ENCODE measurements at places on chromosomes 13 and 19.

- DNase-seq, result no peak
These were observed 269.1 kb downstream of the NDFIP2 start for GRCh38 chr13:79749984-79750551.

DNA sequence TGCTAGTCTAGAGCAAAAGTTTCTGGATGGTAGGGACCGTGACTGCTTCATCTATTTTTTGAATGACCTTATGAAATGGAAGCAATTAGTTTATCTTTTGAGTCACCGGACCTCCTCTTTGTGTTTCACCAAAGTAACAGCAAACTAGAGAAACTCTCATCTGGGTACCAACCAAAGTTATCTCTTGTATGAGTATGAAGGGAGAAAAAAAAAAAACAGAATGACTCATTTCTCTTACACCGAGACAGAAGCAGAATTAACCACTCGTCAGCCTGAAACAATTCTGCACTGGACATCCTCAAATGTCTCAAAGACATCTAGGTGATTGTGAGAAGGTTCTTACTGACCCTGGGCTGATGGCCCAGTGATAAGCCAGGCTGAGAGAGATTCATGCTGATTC lies 18.3 kb downstream of the ZNF100 start:
- DNase-seq, result no peak

- no peak for DNase-seq
These were observed 121.9 kb upstream of the TMTC4 start for GRCh38 chr13:100796463-100796862.

DNA sequence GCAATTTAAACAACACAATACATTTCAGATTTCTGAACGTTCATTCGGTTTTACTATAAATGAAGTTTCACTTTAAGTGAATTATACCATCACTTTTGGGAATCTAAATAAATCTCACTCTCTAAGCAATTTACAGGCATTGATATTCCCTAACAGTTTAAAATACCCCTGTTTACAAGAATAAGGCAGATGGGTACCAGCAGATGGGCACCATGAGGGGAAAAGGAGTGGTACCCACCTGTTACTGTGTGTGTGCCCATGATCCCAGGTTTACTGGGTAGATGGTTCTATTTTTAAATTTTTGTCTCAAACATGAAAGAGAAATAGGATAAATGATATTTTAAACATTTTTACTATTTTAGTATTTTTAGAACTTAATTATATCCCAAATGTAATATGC lies 212.9 kb downstream of the PCDH9 start:
- no peak for DNase-seq

GRCh38 chr13:44302940-44303575 lies 70.6 kb upstream of the SERP2 start:
- DNase-seq, result no peak

DNA sequence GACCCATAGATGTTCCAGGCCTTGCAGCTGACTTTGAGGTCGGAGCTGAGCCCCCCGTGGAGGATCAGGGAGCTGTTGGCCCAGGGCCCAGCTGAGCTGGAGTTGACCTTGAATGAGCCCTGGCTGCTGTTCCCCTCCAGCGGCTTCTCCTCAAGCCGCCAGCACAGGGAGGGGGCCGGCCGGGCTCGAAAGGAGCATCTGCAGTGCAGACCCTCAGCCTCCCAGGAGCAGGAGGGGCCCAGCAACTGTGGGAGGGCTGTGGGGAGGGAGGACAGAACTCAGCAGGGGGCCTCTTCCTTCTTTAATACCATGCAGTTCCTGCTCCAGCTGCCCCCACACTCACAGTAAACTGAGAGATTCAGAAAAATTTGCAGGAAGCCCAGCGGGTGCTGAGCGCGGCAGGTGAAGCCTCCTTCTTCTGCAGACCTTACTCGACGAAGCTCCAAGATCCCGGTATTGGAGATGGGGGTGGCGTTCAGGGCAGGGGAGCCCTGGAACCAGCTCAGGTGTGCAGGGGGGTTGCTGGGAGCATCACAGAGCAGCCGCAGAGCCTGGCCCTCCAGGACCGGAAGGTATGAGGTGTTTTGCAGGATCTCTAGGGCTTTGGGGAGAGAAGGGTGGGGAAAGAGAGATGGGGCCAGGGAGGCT lies 2.6 kb downstream of the SIGLEC5 start:
- no peak for DNase-seq

DNA sequence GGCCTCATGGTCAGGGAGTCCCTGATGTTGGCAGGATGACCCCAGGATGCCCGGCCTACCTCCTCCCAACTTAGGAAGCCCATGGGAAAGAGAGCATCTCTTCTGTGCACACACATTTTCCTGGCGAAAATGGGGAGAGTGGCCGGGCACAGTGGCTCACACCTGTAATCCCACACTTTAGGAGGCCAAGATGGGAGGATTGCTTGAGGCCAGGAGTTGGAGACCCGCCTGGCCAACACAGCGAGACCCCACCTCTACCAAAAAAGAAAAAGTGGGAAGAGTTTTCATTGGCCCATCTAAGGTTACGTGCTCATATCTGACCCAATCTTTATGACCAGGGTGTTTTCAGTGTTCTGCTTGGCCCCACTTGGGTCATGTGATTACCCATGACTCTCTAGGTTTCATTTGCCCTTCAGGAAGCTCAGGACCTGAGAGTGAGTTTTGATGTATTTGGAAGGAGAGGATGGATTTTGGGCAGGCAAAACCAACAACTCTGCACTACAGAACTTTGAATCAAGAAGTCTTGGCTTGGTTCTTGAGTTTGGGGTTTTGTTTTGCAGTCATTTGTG lies 33.6 kb upstream of the SHKBP1 start:
- DNase-seq, result no peak

GRCh38 chr13:100724568-100724967 lies 50.0 kb upstream of the TMTC4 start:
- no peak for DNase-seq

GRCh38 chr19:37963190-37963936 lies 56.4 kb downstream of the SIPA1L3 start:
- DNase-seq, result no peak

DNA sequence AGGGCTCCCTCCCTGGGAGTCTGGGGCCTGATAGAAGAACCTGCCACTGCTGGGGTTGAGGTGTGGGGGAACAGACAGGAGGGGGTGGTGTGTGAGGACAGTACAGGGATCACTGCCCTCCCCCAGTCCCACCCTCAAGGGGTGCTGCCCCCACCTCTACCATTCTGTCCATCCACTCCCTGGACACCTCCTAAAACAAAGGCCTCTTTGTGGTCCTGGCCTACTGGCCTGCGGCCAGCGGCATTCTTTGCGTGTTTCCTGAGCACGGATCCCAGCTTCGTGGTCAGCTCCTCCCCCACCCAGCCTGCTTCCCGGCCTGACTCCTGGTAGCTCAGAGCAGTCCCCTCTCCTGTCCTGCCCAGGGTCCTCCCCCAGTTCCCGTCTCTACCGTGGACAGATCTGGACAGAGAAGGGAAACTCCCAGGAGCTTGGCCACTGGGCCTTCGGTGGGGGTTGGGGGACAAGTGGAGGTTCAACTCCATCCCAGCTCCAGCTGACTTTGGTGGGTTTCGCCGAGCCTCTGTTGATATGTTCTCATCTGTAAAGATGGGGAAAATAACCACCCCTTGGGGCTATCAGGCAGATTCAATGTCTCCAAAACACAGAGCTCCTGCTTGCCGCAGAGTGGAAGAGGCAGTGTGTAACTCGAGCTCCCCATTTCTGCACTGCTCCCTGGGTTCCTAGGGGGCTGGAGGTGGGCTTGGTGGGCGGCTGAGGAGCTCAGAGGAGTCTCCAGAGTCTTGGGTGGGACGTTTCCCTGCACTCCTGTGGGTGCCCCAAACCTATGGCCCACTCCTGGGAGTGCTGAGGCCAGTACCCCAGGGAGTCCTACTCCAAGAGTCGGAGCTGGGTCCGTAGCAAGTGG lies 48.7 kb downstream of the LYL1 start:
- DNase-seq, result no peak

DNA sequence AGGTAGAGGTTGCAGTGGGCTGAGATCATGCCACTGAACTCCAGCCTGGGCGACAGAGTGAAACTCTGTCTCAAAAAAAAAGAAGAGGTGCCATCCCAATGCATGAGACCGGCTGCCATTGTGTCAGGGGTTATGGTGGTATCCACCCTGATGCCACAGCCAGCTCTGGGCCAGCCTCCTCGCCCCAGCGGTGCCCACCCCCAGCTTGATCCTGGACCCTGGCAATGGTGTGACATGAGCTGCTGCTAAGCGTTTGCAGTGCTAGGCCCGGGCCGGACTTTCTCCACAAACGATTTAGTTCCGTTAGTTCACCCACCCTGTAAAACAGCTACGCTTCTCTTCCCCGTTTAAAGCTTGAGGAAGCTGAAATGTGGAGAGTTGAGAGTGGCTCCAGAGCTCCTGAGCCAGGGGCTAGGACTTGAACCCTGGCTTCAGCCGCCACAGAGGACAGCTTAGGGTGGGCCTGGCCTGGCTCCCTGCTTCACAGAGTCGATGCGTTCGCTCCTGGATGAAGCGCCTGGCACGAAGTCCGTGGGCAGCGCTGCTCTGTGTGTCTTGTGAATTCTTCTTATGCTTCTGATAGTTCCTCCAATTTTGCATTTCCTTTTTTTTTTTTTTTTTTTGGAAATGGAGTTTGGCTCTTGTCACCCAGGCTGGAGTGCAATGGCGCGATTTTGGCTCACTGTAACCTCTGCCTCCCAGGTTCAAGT lies 25.5 kb downstream of the NKPD1 start:
- DNase-seq, result no peak

DNA sequence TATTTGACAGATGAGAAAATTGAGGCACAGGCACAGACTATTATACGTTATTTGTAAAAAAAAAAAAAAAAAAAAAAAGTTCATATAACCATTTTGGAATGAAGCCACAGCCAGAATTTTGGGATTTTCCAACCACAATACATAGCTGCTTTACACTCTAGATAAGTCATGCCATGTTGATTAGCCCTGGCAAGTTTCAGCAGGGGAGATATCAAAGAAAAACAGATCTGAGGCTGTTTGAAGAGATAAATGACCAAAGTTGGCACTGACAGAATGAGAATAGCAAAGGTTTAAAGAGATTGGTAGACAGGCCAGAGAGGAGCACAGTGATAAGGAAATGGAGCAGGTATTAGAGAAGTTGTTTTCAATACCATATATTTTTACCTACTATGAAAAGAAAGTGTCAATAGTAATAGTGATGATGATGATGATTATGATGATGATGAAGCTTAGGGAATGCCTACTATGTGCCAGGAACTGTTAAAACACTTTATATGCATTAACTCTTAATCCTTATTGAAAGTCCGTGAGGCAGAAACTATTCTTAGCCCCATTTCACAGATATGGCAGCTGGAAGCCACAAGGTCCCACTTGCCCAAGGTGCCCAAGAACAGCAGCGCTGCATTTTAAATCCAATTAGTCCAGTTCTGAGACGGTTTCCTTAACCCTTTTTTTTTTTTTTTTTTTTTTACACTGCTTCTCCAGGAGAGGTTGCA lies 105.5 kb downstream of the MBNL2 start:
- DNase-seq, result no peak

DNA sequence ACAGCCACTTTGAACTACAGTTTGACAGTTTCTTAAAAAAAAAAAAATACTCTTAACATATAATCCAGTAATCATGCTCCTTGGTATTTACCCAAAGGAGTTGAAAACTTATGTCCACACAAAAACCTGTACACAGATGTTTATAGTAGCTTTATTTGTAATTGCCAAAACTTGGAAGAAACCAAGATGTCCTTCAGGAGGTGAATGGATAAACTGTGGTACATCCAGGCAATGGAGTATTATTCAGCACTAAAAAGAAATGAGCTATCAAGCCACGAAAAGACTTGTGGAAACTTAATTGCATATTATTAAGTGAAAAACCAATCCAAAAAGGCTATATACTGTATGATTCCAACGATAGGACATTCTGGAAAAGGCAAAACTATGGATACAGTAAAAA lies 44.9 kb downstream of the RCBTB2 start:
- no peak for DNase-seq

DNA sequence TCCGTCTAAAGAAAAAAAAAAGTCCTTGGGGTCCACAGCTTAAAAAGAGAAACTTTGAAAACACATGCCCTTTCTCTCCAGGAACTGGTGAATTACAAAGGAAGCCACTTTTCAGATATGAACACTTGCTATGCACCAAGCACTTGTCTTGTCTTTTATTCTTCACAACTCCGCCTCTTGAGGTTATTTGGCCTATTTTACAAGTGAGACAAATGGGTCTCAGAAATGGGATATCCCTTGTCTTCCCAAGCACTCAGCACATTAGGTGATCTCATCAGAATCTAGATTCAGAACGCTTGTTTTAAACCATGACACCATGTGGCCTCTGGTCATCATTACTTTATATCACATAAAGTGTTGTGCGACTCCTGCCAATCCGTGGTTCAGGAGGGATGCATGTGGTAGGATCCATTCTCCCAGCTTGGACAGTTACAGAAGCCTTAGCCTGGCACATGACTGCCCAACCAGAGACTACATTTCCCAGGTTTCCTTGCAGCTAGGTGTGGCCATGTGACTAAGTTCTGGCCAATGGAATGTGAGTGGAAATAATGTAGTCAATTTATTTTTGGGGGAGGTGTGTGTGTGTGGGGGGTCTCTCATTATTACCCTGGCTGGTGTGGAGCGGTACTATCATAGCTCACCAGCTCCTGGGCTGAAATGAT lies 13.9 kb downstream of the TSKS start:
- DNase-seq, result no peak

GRCh38 chr13:110680852-110681251 lies 25.1 kb downstream of the CARS2 start:
- no peak for DNase-seq

GRCh38 chr13:94646904-94647303 lies 45.2 kb downstream of the GPR180 start:
- no peak for DNase-seq

- DNase-seq, result no peak
These were observed 5.0 kb downstream of the RNF113B start for GRCh38 chr13:98171900-98172589.

DNA sequence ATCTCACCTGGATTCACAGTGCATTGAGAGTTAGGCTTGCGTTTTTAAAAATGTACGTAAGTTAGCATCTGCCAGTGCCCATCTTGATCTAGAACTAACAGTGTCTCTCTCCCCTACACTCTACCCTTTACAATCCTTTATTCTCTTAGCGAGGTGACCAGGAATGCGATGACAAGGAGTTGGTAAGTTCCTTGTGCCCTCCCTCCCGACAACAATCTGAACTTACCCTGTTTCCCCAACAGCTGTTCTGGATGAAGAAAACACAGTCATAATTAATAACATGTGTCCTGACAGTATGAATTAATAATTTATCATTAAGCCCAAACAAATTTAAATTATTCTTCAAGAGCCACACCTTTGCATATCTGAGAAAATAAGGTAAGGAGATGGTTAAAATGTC lies 6.3 kb downstream of the TSHZ3 start:
- DNase-seq, result no peak

DNA sequence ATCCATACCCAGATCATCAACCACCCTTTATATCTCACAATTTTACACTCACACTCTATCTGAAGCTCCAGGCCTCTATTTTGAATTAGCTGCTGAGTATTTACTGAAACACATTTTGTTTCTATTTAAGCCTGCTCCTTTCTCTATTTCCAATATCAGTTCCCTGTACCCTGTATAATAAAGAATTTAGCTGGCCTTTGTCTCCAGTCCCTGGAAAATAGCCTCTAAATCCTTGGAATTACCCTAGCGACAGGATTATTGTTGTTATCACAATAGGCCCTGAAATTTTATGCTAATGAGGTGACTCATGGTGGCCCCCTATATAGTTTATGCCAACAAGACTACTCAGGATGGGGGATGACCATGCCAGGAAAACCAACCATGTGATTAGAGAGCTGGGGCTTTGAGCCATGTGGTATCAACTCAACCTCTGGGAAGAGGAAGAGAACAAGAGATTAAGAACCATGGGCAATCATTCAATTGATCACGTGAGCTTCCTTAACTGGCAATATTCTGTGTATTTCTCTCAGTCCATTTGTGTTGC lies 72.7 kb downstream of the KATNAL1 start:
- no peak for DNase-seq
